Retinal pigment epithelial cell (primary cell): ENCODE measurements at places on chromosomes 5 and 9.

GRCh38 chr9:90825586-90825985, 24.0 kb downstream of the SYK start:
- no peak for DNase-seq

- DNase-seq, result no peak
These were observed 50.2 kb upstream of the DAB2IP start for GRCh38 chr9:121601194-121601593.

DNA sequence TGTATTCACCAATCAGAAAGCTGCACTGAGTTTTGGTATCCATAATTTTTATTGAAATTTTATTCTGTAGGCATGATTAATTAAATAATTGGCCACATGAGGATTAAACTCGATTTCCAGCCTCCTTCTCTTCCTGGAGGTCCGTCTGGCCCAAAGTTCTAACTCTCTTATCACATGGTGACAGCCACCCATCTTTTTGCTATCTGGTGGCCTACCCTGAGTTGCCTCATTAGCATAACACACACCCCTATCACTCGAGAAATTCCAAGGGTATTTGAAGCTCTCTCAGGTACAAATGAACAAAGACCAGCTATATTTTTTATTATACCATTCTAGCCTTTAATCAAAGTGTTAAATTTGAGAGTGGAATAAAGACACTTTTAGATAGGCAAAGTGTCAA, 57.7 kb downstream of the APC start:
- DNase-seq, result no peak

- DNase-seq, result no peak
These were observed 160.6 kb downstream of the COL23A1 start for GRCh38 chr5:178429491-178430185.

- peak; percentile 83 for DNase-seq
These were observed 71.2 kb downstream of the ARRDC3 start for GRCh38 chr5:91311697-91312501.

DNA sequence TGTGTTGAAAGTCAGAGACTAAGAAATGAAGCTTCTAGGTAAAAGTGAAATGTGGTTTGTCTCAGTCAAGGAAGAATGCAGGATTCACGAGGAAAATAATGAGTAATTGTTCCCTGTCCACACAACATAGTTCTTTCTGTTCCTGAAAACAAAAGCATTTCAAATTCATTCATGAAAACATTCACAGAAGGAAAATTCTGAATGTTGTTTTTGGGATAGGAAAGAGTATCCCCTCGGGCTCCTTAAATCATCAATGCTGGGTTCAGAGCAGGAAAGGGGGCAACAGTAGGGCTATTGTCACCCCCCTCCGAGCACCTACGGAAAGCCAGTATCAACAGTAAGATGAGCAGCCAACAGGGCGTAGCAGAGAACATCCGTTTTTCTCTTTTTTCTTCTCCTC, 769.9 kb upstream of the ADAMTS16 start:
- DNase-seq, result no peak

- DNase-seq, result no peak
These were observed 5.9 kb upstream of the ACO1 start for GRCh38 chr9:32378496-32378895.

DNA sequence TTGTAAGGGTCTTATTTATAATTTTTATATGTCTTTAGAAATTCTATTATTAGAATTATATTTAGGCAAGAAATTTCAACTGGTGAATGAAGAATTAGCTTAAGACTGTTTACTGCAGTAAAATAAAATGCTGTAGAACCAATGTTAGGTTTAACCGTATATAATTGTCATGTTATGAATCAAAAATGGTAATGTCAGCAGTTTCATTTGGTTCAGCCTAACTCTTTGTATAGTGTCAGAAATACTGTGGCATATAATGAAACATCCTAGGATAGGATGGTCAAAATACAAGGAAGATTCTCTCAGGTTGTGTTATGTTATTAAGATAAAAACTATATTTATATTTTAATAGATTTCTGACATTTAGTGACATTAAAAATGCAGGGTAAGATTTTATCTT, 64.4 kb upstream of the EIF4EBP3 start:
- no peak for DNase-seq

GRCh38 chr9:122370869-122371755, at the start of gene PTGS1:
Gene PTGS1, plus strand, starts transcription at chr9:122371024. Its CDS starts 61 bp downstream, at chr9:122371085.
- DNase-seq, result no peak

DNA sequence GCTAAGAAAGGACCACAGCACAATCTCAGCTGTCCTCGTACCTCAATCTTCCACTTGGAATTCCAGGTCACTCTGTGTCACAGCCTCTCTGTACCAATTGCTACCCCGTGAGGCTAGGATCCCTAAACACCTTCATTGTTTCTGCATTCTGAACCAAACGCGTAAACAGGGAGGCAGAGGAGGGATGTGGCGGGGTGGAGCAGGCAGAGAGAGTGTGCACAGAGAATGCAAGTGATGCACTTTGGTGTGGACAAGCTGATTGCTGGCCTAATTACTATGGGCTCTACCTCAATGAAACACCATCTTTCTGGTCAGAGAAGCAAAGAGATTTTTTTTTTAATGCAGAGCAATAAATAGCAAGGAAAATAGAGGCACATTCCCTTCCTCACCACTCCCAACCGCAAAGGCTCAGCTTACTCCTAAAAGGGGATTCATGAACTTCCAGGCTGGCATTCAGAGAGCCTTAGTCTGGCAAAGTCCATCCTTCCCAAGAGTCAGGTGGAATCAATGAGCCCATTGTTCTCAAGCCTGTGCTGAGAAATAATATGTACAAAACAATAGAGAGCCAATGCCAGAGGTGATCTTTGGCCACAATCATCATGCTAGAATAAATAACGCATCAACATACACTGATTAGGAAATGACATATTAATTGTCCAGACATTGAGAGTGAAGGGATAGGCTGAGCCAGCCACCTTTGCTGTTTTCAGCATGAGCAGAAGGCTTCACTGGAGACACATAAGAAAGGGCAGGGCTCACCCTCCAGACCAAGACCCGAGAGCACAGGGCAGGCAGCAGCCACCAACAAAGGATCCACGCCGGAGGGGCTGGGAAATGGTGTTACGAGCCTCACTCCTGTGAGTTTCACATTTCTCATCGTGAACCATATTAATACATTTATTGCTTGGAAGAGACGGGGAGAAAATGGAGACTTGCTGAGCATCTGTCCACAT, 278.8 kb downstream of the ENC1 start:
- DNase-seq, result peak; percentile 66

- peak; percentile 37 for DNase-seq
These were observed at the start of gene CDC42SE2 for GRCh38 chr5:131263648-131264450. Gene CDC42SE2, plus strand, starts transcription at chr5:131264053. Its CDS starts 95,441 bp downstream, at chr5:131359494.

DNA sequence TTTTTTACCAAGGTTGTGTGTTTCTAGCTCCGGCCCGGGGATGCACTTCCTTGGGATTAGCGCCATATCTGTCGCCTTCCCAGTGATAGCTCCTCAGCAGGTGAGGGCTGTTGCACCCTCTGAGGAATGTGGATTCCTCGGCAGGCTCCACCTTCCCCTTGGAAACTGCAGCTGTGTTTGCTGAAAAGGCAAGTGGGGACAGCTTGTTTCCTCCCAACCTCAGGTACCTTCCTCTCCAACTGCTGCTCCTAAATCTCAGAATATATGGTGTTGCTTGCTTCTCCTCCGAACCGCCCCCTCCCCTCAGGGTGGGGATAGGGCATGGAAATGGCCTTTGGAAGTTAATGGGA, 1.3 kb downstream of the SLC1A1 start:
- no peak for DNase-seq

DNA sequence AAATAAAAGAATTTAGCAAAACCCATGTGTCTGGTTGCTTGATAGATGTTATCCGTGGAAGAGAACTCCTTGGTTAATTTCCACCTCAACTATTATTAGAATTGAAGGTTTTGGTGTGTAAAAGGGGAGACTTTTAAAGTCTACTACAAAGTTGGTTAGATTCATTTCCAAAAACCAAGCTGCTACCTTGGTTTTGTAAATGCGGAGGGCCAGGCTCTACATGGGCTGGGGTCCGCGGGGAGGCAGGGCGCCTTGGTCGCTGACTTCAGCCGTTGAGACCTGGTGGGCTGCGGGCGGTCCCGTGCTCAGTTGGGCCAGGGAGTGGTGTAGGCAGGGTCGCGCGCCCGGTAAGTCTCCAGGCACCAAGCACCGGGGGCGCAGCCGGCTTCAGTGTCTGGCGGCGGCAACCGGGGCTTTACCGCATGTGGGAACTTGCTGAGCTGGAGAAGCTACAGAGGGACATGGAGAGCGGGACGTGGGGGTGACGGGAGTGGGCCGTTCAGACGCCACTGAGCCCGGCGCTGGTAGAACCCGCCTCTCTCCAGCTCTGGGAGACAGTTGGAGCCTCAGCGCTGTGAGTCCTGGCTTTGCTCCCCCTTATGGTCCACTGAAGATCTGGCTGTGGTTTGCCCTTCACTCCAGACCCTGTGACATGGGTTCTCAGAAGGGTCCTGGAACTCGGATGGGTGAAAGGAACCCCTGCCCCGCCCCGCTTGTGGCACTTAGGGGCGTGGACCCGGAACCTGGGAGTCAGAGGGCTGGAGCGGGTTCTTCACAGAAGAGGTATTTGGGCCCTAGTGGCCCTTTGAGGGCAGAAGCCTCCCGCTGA, 11.8 kb downstream of the NR2F1 start:
- DNase-seq, result no peak

DNA sequence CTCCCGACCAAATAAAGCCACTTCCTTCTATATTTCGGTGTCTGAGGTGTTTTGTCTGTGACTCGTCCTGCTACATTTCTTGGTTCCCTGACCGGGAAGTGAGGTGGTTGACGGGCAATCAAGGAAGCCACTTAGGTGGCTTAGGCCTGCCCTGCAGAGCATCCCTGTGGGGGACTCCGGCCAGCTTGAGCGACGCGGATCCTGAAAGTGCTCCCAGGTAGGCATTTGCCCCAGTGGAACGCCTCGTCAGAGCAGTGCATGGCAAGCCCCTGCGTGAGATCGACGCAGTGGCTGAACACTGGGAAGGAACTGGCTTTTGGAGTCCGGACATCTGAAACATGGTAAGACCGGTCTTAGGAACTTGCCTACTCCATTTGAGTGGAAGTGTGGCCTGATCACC, 157.2 kb upstream of the COX7C start:
- DNase-seq, result no peak

DNA sequence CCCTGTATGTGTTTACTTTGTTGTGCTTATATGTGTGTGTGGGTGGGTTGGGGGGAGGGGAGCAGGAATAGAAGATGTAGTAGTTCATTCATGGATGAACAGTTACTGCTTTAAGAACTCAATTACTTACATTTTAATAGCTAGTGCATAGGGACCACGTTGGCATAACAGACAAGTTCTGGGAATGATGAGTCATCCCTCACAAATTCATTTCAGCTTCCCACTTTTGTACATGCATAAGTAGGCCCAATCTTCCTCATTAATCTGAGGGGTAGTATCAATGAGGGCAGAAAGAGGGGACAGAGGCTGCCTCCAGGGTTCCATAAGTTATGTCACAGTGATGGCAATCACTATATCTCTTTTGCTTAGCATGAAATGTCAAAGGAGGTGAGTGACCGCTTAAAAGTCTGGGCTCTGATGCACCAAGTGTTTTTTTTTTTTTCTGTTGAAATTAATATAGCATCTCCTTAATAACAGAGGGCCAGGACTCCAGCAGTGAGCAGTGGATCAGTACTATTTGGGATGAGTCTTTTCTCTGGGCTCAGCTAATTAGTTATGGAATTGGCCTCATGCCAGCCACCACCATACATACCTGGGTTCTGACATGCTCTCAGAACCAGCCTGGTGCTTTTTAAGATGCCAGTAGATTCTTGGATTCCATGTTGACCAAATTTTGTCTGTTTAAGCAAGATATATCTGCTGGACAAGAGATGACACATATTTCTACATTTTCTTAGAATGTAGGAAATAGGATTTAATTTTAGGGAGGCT, 37.1 kb downstream of the PRDM6 start:
- DNase-seq, result peak; percentile 63

DNA sequence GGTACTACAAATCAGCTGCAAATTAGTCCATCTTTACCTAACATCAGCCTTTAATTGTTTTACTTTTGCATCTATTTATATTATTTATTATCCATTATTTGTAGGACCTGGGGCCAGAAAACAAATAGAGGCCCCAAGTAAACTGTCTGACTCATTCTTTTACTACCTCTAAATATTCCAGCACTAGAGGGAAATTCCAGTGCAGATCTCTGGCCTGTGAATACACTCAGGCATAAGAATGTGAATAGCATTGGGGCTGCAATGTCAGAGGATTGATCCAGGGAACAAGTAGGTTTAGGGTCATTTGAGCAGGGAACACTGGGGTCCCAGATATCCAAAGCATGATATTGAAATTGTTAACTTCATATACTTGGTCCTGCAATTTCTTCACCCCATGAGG, 176.6 kb upstream of the TYRP1 start:
- DNase-seq, result no peak

GRCh38 chr5:158410976-158411375, 552.0 kb upstream of the CLINT1 start:
- DNase-seq, result no peak

DNA sequence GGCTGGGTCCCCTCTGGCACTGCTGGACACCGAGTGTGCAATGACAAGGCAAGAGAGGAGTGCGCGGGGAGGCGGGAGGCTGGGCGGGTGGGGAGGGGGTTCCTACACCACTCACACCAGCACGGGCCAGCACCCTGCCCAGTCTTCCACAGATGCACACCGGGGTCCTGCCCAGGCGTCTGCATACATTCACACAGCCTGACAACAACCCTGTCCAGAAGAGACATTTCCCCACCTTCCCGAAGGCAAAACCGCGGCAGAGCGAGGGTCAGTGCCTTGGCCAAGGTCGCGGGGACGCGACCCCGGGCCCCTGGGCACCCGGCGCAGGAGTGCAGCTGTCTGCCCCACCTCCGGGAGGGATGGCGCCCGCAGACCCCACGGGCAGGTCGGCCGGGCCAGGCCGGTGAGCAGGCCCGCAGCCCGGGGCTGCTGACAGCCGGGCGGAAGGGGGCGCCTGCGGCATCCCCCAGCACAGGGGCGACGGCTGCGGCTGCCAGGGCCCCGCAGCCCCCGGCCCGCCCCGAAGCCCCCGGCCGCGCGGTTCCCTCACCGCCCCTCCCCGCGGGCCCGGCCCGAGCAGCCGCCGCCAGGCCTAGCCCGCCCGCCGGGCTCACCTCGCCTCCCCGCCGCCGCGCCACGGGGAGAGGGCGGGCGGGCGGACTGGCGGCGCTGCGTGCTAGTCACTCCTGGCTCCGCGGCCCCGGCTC, 496 bp downstream of the MAPK9 start:
- DNase-seq, result no peak

GRCh38 chr5:4857761-4858160, 282.4 kb upstream of the ADAMTS16 start:
- no peak for DNase-seq

- no peak for DNase-seq
These were observed 108.2 kb upstream of the DMAC1 start for GRCh38 chr9:7907551-7908337.

DNA sequence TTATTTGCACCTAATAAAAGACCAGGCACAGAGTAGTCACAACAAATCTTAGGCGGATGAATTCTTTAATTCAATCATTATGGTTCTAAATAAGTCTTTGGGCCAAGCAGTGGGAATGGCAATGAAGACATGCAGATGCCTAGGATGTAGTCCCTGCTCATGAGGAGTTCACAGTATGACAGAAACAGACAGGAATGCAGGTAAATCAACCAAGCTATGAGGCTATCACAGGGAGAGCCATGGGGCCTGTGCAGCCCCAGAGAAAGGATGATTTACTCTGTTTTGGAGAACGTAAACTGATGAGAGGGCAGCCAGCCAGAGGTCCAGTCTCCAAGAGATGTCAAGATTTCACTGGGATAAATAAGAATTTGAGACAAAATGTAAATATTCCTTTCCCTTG, 129.4 kb downstream of the TRIM32 start:
- no peak for DNase-seq

- no peak for DNase-seq
These were observed 71.3 kb downstream of the INSL6 start for GRCh38 chr9:5113994-5114748.
